Activated T-helper 2 cell treated with anti-CD3 and anti-CD28 coated beads, Interferon-gamma antibody, Interleukin-2, Interleukin-4, amounts not matched to agents 10 μg/mL and 5 μg/mL and 100 μg/mL, durations not matched to agents 14 hours and 24 hours and 36 hours (primary cell): ENCODE measurements at places on chromosomes 5 and 9. TPM values are rescaled to one million over a fixed set of nuclear protein-coding genes. Genes with fewer than 3 reads are reported as not detected.

- no peak for DNase-seq
Observed at GRCh38 chr5:82707741-82708140, 369.5 kb downstream of the TMEM167A start.

- DNase-seq: no peak
Observed at GRCh38 chr9:137146527-137146918, 7.6 kb downstream of the GRIN1 start.

- DNase-seq: no peak
Observed at GRCh38 chr5:101142102-101142501, 239.0 kb upstream of the ST8SIA4 start.

- DNase-seq: no peak
Observed at GRCh38 chr5:76804266-76804665, 14.6 kb upstream of the F2RL1 start.

- DNase-seq: no peak
Observed at GRCh38 chr5:62259699-62260250, 46.2 kb upstream of the KIF2A start.

- DNase-seq: no peak
Observed at GRCh38 chr5:83049370-83049885, 27.8 kb downstream of the TMEM167A start.

DNA sequence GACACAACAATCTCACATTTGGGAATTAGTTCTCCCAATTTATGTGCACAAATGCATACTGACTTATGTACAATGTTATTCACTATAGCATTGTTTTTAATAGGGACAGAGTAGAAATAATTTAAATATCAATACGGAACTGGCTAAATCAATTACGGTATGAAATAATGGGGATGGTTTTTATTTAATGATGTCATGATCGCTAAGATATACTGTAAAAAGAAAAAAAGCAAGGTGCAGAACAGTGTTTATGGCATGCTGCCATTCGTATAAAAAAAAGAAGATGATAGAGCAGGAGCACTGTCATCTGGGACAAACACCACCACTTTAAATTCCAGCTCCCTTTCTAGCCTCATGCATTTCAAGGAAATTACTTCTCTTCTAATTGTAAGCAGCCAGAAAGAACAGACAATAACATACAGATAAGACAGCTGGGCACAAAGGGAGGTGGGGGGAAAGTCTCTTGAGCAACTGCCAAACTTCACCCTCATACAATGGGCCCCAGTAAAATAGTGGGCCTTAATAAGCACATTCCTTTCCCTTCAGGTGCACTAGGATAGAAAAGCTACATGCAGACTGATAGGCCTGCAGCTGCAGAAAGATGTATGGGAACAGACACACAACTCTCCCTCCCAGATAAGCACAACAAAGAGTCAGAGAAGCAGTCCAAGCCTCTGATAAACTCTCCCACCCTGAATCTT lies 8.4 kb downstream of the SREK1IP1 start:
- no peak for DNase-seq

GRCh38 chr9:118984607-118985006 lies 384.6 kb downstream of the BRINP1 start:
- no peak for DNase-seq

- no peak for DNase-seq
Observed at GRCh38 chr5:32027717-32028458, 146.2 kb downstream of the GOLPH3 start.

- no peak for DNase-seq
Observed at GRCh38 chr9:30504502-30504905, 1879.9 kb upstream of the ACO1 start.

DNA sequence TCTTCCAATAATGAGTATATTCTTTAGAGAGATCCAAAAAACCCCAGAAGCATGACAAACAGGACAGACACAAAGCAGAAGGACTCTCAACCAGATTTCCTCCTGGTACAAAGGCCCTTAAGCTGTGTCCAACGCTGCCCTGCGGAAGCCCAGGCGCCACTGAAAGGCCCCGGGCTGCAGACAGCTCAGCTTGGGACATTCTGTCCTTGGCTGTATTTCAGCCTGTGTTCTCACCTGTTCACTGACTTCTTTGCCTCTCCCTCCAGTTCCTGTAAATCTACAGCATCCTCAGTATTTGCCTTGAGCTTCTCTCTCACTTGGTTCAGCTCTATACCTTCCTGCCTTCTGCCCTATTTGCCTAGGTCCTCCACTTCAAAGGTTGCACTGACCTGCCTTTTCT lies 96.5 kb downstream of the SH3TC2 start:
- DNase-seq: no peak

DNA sequence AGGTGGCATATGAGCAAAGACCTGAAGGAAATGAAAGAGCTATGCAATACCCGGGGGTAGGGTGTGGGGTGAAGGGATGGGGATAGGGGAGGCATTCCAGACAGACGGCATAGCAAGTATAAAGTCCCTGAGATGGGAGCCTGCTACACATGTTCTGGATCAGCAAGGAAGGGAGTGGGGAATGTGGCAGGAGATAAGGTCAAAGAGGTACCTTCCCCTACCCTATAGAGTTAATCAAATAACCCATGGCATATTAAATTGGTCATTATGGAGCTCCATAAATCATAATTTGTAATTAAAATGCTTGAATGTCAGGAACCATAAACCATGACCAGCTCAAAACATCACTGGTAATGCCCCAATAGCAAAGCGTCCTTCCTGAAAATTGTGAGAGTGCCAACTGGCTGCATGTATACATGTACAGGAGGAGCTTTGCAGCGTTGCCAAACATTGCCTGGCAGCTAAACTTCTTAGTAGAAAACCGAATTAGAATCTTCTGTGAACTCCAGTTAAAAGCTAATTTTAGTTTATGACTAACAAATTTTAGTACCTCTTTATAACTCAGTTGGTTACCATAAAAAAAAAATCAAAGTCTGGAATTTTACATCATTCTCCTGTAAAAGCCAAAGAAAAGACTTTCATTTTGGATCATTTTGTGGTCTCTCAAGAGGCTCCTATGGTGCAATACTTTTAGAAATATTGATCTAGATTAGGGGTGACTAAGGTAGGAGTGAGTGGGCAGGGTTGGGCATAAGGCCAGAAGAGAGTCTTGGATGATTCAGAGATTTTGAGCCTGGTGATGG lies 4.7 kb downstream of the DNAI1 start:
- DNase-seq: no peak

- no peak for DNase-seq
Observed at GRCh38 chr9:109914280-109915027, 134.5 kb downstream of the PALM2AKAP2 start.

GRCh38 chr9:15889555-15889954 lies 336.7 kb downstream of the CCDC171 start:
- DNase-seq: no peak

DNA sequence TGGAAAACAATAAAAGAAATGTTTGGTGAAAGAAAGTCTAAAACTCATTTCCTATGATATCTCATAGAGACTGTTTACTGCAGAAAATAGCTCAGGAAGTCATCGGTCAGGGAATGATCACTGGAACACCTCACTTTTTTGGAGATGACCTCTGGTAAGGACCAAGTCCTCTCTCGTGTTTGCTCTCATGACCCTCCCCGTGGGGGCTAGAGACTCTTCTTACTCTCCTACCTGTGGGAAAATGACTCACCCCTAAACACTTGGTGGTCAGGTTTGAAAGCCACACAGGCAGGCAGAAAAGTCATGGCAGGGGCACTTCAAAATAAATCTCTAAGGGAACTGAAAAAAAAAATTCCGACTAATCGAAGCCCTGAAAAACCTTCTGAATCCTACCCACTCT lies 48.2 kb downstream of the FAM240B start:
- no peak for DNase-seq

Gene CDO1
- 0.18 and 1.2 TPM in 2 replicates for total RNA-seq

Gene RNF208
- total RNA-seq: 9.5 and 10.1 TPM in 2 replicates

Gene FOXE1
- total RNA-seq: not detected in 2 replicates

Gene SIT1
- total RNA-seq: 90.2 and 92.1 TPM in 2 replicates

Gene XRCC4
- 10.5 and 10.7 TPM in 2 replicates for total RNA-seq

Gene ABO
- 0.14 and 0.30 TPM in 2 replicates for total RNA-seq

Gene MLANA
- not detected in 2 replicates for total RNA-seq

Gene RC3H2
- 37.0 and 38.3 TPM in 2 replicates for total RNA-seq

Gene SLC2A6
- total RNA-seq: 6.1 and 6.5 TPM in 2 replicates

Gene PCA3
- total RNA-seq: not detected in 2 replicates
